Stimulated activated CD8-positive, alpha-beta memory T cell treated with anti-CD3 and anti-CD28 coated beads, Interleukin-4, amount 100 ng/mL, for 1 hour (primary cell): ENCODE measurements at places on chromosomes 7 and 10.

DNA sequence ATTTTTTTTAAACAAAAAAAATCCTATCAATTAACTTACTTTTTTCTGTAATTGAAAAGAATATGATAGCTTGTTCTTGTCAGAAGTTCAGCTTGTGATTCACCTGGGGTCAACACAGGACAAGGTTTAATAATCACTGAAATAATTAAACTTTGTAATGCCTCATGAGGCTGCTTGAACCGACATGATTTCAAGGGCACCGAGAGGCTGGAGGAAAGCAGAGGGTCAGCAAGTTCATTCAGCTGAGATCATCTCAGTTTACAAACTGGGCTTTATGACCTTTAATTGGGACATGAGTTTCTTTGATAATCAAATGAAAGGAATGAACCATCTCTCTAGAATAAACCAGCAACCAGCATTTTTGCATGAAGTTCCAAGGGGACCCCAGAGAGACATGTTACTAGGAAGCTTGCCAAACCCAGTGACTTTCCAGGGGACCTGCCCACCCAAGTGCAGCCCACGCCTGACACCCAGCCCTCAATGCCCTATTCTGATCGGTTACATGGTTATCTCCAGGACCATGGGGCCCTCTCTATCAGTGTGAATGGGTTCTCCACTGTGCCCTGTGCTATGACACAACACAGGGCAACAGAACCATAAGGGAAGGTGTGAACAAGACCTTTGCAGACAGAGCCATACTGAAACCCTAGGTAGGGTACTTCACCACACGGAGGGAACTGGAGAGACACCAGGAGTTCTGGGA lies 7.8 kb upstream of the CYP3A4 start:
- no peak for DNase-seq

DNA sequence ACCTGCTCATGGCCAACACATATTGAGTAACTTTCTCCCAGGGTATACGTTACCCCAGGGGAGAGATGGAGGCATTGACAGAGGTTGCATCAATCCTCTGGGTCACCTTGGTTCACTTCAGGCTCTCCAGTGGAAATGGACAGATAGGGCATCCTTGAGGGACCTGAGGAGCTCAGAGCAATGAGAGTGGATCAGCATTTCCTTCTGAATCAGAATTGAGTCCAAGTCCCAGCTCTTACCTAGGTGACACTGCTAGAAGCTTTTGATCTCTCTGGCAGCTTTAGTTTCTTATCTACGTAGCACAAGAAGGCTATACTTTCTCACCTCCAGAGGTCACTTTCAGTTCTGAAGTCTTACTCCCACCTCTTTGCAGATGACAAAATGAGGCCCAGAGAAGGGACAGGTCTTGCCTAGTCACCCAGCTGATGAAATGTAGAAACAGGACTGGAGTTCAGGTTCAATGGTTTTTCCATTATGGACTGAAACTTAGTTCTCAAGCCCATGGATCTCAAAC lies 35.2 kb downstream of the PANK1 start:
- no peak for DNase-seq

DNA sequence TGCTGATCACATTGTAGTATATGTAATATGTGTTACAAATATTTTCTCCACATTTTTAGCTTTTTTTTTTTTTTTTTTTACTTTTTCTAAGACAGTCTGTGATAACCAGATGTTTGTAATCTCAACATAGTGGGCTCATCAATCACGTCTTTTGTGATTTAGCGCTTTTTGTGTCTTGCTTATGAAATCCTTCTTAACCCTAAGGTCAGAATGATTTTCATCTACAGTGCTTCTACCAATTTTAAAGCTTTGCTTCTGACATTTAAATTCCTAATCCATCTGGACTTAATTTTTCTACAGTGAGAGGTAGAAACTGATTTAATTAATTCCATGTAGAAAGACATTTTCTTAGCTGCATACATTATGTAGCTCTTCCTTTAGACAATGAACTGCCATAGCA lies 626.4 kb downstream of the TNS3 start:
- no peak for DNase-seq

DNA sequence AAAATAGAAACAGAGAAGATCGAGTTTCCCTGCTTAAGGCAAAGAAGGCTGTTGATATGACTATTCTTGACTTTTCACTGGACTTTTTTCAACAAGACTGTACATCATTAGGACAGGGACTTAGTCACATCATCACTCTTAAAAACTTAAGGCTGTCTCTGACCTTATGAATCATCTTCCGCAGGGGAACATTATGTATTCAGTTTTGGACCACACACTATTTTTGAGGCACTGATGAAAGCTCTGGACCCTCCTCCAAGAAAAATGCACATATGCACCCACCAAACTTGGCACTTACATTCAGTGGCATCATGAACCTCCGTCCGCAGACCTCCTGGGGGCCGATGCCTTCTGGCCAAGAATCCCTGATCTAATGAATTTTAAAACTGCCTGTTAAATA lies 96.4 kb downstream of the CALD1 start:
- no peak for DNase-seq

- no peak for DNase-seq
Measured at GRCh38 chr10:122171302-122172075, 99.6 kb upstream of the BTBD16 start.

DNA sequence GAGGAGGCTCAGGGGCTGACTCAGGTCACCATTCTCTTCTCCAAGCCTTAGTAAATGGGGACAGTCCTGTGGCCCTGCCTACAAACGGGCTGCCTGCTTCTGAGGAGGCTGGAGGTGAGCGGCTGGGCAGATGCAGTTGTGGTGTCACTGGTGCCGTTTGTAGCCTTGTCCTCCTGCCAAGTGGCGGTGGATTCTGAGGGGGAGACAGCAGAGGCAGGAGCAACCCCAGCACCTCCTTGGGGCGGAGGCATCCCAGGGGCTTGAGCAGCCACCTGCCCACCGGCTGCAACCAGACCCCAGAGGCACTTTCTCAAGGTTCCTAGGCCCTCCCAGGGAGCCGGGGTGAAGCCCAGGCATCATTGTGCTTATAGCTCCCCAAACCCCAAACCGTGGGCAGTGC lies 112.5 kb downstream of the ZMIZ1 start:
- no peak for DNase-seq

DNA sequence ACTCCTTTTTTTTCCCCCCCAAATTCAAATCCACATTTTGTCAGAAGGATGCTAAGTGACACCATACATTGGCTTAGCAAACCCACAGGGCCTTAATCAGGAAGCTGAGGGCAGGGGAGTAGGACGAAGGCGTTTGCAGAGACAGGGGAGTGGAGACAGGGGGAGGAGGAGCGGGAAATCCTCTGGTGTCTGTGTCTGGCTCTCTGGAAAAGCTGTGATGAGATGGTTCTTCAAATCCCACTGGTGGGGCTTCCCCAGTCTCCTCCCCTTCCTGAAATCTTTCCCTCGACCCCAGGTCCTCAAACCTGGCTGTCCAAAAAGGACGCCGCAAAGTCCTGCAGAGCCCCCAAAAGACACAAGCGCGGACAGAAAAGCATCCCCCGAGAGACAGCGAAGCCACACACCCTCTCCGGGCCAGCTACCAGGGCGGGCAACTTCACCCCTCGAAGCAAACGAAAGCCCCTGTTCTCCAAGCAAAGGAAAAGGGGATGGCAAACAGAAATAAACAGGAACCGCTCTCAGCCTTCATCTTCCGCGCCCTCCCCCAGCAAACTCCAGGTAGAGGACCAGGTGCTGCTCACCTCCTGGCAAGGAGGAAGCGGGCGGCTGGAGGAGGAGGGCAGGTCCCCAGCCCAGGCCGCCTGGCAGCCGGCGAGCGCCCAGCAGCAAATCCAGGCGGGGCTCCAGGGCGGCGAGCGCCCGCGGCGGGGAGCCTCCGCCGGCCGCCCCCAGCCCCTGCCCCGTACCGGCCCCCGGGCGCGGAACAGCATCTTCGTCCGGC lies 520 bp downstream of the ELAPOR2 start:
- DNase-seq, result no peak

- no peak for DNase-seq
Measured at GRCh38 chr10:42990721-42991441, 86.0 kb upstream of the RET start.

- DNase-seq, result no peak
Measured at GRCh38 chr10:115860182-115861107, 412.6 kb downstream of the GFRA1 start.

DNA sequence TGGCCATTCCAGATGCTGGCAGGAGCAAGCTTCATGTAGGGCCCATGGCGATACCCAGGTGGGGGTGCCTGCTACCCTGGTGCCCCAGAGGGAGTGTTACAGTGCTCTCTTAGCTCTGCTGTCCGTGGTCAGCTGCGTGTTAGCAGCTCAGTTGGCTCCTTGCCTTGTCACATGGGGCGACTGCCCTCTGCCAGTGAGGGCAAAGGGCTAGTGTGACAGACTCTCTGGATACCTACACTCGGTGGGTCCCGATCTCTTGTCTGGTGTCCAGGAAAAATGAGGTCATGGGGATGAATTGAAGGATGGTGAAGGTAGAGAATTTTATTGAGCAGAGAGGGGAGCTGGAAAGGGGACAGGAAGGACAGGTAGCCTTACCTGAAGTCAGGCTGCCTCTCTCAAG lies 152.2 kb downstream of the CYP26A1 start:
- DNase-seq, result no peak

GRCh38 chr10:7000061-7000460 lies 410.8 kb downstream of the SFMBT2 start:
- DNase-seq, result no peak

DNA sequence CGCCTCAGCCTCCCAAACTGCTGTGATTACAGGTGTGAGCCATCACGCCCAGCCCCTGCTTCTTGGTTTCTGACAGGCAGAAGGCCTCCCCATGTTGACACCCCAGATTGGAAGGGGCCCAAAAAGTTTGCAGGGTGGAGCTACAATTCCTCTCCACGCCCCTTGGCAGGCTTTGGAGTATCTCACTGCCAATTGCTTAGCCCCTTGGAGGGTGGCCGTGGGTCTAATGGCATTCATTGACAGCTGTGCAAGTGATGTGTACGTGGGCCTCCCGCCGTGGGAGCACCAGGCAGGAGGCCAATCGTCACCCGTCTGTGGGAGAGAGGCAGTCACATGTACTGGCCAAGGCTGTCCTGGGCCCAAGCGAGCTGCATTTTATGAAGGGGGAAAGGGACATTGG lies 73.7 kb upstream of the PPIF start:
- no peak for DNase-seq

GRCh38 chr7:66176914-66177313 lies 28.2 kb upstream of the TPST1 start:
- no peak for DNase-seq

DNA sequence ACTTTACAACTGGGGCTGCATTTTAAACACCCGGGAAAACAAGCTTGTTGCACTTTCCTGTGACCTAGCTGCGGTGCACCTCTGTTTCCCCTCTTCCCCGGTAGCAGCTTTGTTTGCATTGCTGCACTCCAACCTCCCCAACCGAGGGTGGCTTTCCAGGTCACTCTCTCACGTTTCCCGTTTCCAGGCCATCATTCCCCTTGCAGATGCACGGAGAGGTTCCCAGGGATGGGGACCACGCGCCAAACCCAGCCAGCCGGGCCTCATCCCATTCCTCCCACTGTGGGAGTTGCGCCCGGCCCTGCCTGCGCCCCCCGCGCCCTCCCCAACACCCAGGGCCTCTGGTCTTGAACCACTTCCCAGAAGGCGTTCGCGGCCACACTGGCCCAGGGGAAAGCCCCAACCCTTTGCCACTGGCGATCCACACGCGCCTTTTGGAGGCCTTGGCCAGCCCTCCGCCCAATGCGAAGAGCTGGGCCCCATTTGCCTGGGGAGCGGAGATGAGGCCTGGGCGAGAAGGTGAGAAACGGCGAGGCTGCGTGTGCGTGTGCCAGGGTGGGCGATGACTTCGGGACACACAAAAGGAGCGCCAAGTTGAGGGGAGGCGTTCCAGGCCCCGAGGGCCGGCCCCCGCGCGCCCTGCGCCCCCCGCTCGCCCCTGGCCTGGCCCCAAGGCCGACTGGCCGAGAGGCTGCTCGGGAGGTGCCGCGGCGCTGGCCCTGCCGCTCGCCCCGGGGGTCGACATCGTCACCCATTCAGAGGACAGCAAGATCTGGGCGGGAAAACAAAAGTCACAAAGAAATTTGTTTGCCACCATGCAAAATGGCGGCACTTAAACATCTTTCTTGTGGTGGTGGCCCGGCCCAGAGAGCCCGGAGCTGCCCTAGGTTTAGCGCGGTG lies 15.9 kb downstream of the SKIDA1 start:
- DNase-seq, result no peak

DNA sequence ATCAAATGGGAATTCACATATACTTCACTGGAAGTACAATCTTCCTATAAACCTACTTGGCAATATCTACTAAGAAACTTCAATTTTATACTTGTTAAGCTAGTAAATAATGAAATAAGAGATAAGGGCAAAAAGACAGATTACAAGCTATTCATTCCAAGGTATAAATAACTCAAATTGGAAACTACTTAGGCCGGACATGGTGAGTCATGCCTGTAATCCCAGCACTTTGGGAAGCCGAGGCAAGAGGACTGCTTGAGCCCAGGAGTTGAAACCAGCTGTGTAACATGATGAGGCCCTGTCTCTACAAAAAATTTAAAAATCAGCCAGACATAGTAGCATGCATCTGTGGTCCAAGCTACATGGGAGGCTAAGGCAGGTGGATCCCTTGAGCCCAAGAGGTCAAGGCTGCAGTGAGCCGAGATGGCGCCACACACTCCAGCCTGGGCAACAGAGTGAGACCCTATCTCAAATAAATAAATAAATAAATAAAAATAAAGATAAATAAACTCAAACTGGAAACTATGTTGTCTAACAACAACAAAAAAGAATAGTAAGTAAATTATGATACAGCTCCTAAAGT lies 37.6 kb downstream of the ARHGAP21 start:
- no peak for DNase-seq

GRCh38 chr7:133853706-133854276 lies 273.3 kb upstream of the LRGUK start:
- DNase-seq, result no peak

GRCh38 chr10:119189811-119190282 lies 11.2 kb upstream of the PRDX3 start:
- DNase-seq, result no peak

GRCh38 chr7:96023387-96023786 lies 251.0 kb downstream of the DYNC1I1 start:
- DNase-seq, result no peak

DNA sequence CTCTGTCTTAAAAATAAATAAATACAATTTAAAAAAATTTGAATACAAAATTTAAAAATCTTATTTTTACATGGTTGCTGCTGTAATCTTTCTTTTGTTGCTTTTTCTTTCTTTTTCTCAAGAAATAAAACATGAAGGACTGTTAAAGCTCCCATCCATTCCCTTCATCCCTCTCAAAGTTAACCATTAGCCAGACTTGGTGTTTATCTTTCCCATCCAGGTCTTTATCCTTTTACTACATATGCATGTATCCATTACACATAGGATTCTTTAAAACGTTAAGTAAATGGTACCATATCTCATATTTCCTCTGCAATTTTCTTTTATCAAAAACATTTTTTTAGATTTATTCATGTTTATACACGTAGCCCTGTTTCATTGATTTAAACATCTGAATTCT lies 70.1 kb downstream of the CREB3L2 start:
- DNase-seq, result no peak

GRCh38 chr10:124394583-124394982 lies 24.1 kb downstream of the OAT start:
- no peak for DNase-seq

- peak; percentile 7 for DNase-seq
Measured at GRCh38 chr7:13850185-13850752, 139.2 kb downstream of the ETV1 start.

- no peak for DNase-seq
Measured at GRCh38 chr7:130750755-130751154, 16.7 kb upstream of the KLF14 start.

GRCh38 chr7:37925620-37926019 lies 5.2 kb downstream of the EPDR1 start:
- no peak for DNase-seq
